SW 1271 (cell line): ENCODE measurements at places on chromosomes 13 and 19.

- DNase-seq = no peak
Measured at GRCh38 chr13:100176801-100177400, 88.0 kb downstream of the PCCA start.

GRCh38 chr13:83827338-83827737, 54.9 kb downstream of the SLITRK1 start:
- DNase-seq = no peak

GRCh38 chr13:25920277-25920676, 131.5 kb downstream of the SHISA2 start:
- no peak for DNase-seq

GRCh38 chr13:64333888-64334287, 2896.2 kb downstream of the PCDH9 start:
- DNase-seq = no peak
